ENCODE measurements at places on chromosomes 6 and 20.

- DNase-seq = no peak
Observed at GRCh38 chr6:14707276-14707675, 538.6 kb upstream of the JARID2 start.

- DNase-seq = no peak
Observed at GRCh38 chr6:99364026-99364425, 14.6 kb upstream of the FAXC start.

DNA sequence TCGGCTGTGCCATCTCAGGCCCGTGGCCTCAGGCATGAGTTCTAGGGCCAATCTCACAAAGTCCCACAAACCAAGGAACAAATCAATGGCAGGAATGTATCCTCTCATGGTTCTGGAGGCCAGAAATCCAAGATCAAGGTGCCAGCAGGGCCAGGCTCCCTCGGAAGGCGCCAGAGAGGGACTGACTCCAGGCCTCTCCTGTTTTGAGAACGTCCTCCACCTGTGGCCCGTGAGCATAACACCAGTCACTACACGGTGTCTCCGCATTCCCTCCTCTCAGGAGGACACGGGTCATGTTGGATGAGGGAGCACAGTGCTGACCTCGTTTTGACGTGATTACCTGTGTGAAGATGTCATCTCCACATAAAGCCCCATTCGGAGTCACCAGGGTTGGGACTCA lies 45.0 kb upstream of the SMOC2 start:
- no peak for DNase-seq

DNA sequence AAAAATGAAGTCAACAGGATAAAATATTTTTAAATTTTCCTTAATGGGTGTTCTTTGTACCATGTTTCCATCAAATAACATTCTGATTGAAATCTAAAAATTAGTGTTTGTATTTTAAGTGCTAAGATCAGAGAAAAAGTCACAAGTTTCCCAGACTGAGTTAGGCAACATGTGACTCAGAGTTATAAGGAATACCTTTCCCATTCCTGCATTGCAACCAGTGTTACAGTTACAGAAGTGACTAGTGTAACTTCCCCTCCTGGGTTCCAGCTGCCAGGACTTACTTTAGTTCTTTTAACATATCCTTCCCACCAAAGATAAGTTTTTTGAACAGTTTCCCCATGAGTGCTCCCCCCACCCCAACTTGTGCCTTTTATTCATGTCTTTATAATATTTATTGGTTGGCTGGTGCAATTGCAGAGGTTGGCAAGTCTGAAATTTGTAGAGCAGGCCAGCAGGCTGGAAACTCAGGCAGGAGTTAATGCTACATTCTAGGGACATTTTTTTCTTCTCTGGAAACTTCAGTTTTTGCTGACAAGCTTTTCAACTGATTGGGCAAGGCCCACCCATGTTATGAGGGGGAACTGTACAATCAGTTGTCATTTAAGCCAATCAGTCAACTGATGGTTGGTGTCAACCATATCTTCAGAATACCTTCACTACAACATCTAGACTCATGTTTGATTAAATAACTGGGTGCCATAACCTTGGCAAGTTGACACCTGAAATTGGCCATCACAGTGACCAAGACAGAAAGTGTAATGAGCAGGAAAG lies 22.9 kb upstream of the ESR1 start:
- DNase-seq = no peak

- no peak for DNase-seq
Observed at GRCh38 chr6:52666071-52666470, 4.8 kb upstream of the TMEM14A start.

DNA sequence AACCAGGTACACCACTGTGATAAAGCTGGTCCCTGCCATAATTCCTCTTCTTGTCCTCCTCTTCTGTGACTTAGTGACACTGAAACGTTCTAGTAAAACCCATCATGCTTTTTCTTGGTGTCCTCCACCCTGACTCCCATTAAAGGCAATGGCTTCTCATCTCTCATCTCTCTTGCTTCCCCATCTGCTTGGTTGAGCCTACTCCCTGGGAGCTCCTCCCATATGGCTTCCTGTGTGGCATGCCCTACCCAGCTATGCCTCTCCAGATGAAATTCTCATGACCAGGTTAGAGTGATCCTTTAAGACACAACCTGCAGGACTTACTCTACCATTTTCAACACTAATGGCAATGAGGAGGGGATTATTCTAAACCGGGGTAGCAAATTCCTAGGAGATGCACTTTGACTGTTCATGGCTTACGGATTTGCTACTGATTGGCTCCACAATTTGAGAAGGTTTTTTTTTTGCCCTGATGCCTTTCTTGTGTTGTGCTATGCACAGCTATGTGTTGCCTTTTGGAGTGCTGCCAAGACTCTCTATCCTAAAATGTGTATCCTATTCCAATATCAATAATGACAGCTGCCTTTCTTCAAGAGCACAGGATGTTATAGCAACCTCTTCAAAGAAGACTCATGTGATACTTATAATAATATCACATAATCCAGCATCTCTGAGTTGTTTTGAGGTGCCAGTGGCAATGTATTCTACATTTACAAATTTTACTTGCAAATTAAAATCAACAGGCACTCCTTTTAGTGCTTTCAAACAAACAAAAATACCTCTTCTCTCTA lies 6.1 kb downstream of the SIRPG start:
- DNase-seq = no peak

GRCh38 chr6:12916006-12916405 lies 199.4 kb downstream of the PHACTR1 start:
- DNase-seq = no peak

- no peak for DNase-seq
Observed at GRCh38 chr20:10242166-10242565, 23.5 kb downstream of the SNAP25 start.

DNA sequence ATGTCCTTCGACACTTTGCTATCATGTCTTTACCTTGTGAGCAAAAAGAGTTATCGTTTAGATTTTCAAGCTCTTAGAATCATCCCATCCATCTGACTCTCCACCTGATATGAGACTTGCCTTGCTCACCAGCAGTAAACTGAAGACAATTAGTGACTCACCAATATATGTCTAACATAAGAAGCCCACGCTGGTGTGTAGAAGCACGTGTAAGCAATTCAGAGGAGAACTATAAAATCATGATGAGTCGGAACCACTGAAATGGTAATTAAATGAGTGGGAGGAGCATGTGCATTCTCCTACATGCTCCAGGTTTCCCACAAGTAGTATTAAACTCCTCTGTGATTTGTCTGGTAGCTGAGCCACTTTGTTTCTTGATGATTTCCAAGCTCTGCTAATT lies 181.6 kb upstream of the RNF217 start:
- no peak for DNase-seq

GRCh38 chr6:28218312-28219248 lies 6.5 kb upstream of the ZSCAN9 start:
- peak; percentile 4 for DNase-seq

GRCh38 chr6:104282581-104282980 lies 577.1 kb downstream of the HACE1 start:
- DNase-seq = no peak

GRCh38 chr20:3158968-3159431 lies 665 bp downstream of the FASTKD5 start:
- no peak for DNase-seq

- peak; percentile 5 for DNase-seq
Observed at GRCh38 chr6:87115402-87116135, 20.7 kb upstream of the CGA start.

- DNase-seq = no peak
Observed at GRCh38 chr6:145798530-145798929, 16.1 kb downstream of the FBXO30 start.

GRCh38 chr20:19368351-19368750 lies 155.9 kb downstream of the SLC24A3 start:
- DNase-seq = no peak

GRCh38 chr6:153150371-153150751 lies 19.3 kb upstream of the RGS17 start:
- no peak for DNase-seq

GRCh38 chr20:20894753-20895152 lies 182.3 kb upstream of the RALGAPA2 start:
- no peak for DNase-seq

GRCh38 chr20:19268426-19268825 lies 56.0 kb downstream of the SLC24A3 start:
- no peak for DNase-seq
